Amygdala (tissue), 56 donors: ENCODE measurements at places on chromosomes 7 and 10.

DNA sequence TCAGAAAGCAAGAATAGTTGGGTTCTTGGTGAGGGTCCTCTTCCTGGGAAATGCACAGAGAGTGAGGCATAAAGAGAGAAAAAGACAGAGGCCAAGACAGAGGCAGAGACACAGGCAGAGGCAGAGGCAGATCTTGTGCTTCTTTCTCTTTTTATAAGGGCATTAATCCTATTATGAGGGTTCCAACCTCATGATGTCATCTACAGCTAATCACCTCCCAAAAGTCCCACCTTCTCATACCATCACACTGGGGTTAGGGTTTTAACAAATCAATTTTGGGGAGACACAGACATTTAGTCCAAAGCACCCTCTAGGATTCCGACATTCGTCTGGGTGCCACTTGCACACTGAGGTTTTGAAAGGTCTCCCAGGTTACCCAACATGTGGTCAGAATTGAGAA lies 17.8 kb downstream of the KCNK18 start:
- no peak for DNase-seq

DNA sequence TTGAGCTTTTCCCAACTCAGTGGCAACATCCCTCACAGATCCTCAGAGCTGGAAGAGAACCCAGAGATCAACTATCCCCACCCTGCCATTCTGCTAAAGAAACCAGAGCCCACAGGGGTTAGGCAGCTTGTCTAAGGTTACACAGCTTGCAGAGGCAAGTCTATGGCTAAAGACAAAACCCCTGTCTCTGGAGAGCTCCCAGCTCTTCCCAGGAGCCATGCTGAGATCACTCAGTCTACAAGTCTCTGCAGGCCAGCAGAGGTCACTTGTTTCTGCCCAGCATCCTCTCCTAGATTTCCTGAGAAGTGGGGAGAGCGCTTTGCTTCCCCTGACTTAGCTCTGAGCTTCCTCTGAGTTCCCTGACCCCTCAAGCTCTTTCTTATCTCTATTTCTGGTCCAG lies 28.5 kb upstream of the LOXL4 start:
- DNase-seq: no peak

DNA sequence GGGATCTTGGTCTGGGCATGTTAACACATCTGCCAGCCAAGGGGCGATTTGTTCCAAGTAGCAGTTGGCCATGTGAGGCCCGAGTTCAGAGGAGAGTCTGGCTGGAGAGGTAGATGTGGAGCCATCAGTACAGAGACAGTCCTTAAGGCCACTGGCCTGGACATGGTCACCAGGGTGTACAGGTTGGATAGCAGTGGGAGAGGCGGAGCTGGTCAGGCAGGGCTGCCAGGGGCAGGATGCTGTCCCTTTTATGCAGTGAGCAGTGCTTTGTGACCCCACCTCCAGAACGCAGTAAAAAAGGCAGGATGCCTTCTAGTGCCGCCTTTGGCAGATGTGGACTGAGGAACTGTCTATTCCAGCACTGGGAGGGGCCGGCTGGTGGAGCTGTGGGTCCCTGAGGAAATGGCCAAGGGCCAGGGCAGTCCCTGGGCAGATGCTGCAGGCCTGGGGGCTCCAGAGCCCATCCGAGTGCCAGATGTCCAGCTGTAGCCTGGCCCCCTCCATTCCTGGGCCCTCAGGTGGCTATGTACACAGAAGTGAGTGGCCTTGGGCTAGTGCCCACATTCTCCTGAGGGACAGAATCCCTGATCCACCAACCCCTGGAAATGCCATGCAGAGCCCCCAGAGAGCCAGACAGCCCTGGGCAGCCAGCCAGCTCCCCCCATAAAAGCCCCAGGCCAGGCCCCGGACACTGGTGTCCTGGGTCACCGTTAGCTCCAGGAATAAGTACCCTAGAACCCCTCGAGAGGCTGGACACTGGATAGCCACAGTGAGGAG lies 17.2 kb upstream of the MYL7 start:
- no peak for DNase-seq

GRCh38 chr7:57216340-57216739 lies 84.1 kb upstream of the ZNF479 start:
- DNase-seq: no peak

DNA sequence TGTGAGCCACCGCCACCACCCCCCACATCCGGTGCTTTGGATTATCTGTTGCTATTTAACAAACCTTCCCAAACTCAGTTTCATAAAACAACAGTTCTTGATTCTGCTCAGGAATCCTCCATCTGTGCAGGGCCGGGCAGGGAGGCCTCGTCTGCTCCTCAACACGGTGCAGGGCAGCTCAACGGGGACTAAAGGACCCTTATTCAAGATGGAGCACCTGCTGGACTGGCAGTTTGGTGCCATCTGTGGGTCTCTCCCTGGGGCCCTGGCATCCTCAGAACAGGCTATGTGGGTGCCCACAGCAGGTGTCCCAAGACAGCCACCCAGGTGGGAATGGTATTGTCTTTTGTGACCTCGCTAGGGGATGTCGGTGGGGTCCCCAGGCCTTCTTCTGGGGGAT lies 31.0 kb upstream of the ELFN1 start:
- DNase-seq: no peak

- DNase-seq: no peak
Observed at GRCh38 chr7:137987563-137987962, 14.3 kb downstream of the CREB3L2 start.

- DNase-seq: peak; percentile 65
Observed at GRCh38 chr7:100483722-100484672, at the start of gene NYAP1. TSS of gene NYAP1 (plus strand) at chr7:100483927. CDS start at chr7:100485312, 1,385 bp downstream.

GRCh38 chr7:105743351-105744090 lies 132.9 kb downstream of the ATXN7L1 start:
- no peak for DNase-seq

DNA sequence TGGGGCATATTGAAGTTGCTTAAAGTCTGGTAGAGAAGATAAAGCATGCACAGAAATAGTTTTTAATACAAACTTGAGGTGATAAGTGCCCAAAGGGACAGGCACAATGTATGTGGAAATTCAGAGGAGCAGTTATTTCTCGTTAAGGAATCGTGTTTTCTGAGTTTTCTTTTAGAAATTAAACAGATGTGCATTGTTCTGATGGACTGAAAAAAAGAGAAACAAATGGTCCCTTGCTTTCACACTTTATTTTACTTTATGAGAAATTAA lies 45.6 kb downstream of the CNNM2 start:
- DNase-seq: no peak

GRCh38 chr10:33952692-33953360 lies 618.4 kb upstream of the NRP1 start:
- no peak for DNase-seq

GRCh38 chr7:25908154-25908949 lies 243.6 kb upstream of the NFE2L3 start:
- DNase-seq: no peak

DNA sequence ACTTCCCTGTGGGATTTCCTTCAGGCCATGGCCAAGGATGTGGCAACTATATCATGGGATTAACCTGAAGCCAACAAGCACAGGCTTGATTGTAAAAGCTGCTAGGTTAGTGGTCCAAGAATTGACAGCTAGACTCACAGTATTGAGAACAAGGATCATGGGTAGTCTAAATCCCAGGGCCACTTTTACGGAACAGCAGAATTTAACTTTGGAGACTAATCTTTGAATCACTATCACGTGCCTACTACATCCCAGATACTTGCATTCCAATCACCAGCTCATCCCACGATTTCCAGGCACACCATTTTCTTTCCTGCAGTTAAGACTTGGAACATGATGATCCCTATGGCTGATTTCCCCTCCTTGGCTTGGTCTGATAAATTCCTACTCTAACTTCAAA lies 65.6 kb upstream of the ADO start:
- DNase-seq: no peak

DNA sequence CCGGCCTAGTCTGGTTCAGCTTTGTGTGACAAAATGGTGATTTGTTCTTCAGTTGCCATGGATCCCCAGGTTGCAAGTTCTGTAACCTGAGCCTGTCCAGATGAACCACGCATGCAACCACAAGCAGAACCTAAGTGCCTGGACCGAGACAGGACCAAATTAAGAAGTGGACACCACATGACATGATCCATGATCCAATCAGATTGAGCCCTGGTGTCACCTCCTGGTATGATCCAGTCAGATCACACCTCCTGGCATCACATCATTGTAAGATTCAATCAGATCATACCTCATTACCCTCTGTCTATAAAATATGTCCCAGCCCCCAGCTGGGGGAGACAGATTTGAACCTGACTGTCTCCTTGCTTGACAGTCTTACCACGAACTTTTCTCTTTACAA lies 70.0 kb downstream of the MALSU1 start:
- no peak for DNase-seq

DNA sequence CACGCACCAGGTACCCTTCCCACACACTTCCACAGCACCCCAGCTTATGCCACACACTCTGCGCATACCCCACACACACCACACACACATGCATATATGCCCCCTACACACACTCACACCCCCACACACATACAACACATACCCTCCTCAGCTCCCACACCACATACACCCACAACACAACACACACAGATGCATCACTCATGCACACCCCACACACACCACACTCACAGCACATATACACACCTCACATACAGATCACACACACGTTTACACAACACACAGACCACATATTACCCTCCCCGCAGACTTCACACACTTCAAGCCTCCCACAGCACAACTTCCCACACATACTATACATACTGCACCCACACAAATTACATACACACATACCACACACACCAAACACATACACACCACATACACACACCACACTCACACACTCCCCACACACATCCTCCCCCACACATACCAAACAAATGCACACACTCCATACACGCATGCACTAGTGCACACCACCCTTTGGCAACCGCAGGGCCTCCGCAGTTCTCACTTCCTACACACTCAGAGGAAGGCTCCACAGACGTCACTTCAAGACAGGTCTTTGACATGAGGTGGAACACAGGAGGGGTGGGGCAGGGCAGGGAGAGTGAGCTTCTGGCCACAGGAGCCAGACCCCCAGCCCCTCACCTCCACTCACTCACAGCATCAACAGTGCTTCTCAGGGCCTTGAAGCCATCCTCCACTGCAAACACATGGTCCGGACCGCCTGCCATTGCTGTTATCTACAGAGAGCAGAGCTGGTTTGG lies 18.5 kb upstream of the ANTXRL start:
- no peak for DNase-seq

DNA sequence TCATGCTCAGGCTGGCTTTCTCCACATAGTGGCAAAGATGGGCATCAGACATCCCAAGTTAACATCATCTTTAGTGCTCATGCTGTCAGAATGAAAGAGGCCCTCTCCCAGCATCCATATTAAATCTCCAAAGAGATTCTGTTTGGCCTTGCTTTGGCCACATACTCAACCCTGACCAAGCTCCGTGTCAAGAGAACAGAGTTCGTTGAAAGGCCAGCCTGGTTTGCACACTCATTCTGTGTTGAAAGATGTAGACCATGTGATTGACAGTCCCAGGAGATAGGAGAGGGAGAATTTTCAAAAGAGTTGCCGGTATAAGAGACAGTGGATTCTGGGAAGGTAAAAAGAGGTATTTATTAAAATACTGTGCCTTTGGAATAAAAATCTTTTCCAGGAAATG lies 19.7 kb downstream of the MET start:
- no peak for DNase-seq

- DNase-seq: no peak
Observed at GRCh38 chr10:58696736-58697135, 184.1 kb downstream of the BICC1 start.

GRCh38 chr10:95835149-95835860 lies 72.5 kb upstream of the CC2D2B start:
- DNase-seq: no peak

DNA sequence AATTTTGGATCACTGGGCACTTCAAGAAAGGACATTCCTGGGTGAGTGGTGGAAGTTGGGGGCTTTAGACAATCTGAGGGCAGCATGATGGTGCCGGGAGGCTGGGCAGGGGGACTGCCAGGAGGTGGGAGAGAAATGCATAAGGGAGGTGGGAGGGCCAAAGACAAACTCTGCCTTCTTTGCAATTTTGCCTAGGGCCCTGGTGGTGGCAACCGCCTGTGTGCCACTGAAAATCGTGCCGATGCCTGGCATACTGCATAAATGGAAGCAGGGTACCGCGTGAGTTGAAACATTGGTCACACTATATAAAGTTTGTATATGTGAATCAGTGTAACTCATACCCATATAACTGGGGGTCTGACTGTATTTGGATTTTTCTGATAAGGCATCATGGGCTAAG lies 3.3 kb downstream of the LUC7L2 start:
- DNase-seq: no peak

DNA sequence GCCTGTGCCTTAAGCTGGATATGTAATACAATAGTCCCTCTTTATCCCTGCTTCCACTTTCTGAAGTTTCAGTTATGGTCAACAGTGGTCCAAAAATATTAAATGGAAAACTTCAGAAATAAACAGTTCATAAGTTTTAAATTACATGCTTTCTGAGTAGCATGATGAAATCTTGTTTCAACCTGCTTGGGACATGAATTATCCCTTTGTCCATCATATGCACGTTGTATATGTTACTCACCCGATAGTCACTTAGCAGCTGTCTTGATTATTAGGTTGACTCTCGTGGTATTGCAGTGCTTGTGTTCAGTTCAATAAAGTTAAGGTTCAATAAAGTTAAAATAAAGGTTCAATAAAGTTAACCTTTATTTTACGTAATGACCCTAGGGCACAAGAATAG lies 25.5 kb downstream of the C1GALT1 start:
- DNase-seq: no peak

- DNase-seq: no peak
Observed at GRCh38 chr7:22633286-22633953, 93.6 kb upstream of the IL6 start.

- no peak for DNase-seq
Observed at GRCh38 chr10:4278186-4278585, 493.2 kb upstream of the KLF6 start.

DNA sequence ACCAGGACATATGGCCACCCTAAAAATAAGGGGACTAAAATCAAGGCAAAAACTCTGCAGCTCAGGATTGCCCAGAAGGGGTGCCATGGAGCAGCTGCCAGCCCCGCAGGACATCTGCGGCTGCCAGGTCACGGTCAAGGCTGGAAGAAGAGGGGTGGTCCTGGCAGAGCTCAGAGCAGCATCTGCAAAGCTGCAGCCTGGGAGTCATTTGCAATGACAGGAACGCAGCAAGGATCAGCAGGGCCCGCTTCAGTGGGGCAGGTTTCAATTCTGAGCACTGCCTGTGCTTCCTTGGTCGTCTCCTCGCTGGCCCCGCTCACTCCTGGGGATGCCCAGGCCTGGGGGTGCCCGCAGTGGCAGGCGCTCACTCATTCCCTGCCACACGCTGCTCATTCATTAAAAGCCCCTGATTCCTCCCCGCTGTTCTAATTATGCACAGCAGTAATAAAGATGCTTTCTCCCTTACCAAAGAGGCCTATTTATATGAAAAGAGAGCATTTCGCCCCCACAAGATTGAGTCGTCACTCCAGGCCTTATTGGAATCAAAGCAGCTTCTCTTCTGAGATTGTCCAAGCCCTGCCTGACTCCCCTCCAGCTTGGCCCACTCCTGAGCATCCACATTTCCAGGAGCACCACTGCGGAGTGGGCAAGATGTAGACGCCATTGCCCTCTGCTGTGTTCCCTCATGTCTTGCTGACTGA lies 4.6 kb downstream of the HSPA12A start:
- peak; percentile 58 for DNase-seq

GRCh38 chr7:151390598-151391357 lies 19.1 kb downstream of the WDR86 start:
- DNase-seq: no peak
